Natural killer cell treated with Interleukin-12 subunit alpha and Interleukin-12 subunit beta and Interleukin-15 and Interleukin-18, amount 100 ng/mL, for 72 hours (primary cell): ENCODE measurements at places on chromosomes 12 and 14. TPM values are rescaled to one million over a fixed set of nuclear protein-coding genes. Genes with fewer than 3 reads are reported as not detected.

- H3K27me3 ChIP-seq = no peaks in the 10 kb centered on the region
- H3K36me3 ChIP-seq = no peaks in the 10 kb centered on the region
- no peak overlapping the region for H3K4me3 ChIP-seq
- H3K4me1 ChIP-seq = no peaks in the 10 kb centered on the region
Measured at GRCh38 chr14:28656704-28657255, 109.8 kb upstream of the FOXG1 start.

- no peaks in the 10 kb centered on the region for H3K36me3 ChIP-seq
- no peak overlapping the region for H3K27ac ChIP-seq
- H3K4me1 ChIP-seq = no peaks in the 10 kb centered on the region
Measured at GRCh38 chr12:63028951-63029350, 94.0 kb upstream of the PPM1H start.

DNA sequence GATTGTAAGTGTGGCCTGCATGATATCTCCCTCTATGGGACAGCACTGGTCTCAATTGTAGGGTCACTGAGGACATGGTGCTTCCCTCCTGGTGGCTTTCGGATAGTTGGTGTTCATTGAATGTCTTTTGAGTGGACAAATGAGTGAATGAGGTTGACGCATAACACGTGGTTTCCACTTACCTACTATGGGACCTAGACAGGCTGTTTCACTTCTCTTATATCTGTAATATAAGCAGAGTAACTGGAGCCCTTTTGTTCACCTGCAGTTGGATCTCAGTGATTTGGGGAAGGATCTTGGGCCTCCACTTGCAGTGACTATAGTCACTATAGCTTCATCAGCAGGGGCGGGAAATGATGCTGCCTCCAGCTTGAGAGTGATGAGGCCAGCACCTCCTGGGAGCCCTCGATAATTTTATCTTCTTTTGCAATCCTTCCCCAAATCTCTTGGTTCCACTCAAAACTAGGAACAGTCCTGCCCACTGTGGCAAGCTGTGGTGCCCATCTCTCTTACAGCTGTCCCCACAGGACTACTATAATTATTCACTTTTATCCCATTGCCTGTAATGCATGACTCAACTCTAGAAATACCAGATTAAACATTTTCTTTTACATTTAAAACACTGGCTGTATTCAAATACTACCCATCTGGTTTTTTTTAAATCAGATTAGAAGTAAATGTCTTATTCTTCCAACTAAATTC is 242.9 kb downstream of the CHST11 start:
- H3K4me3 ChIP-seq = peak overlapping the region; percentile 50
- peaks cover 72% of the 10 kb centered on the region for H3K4me1 ChIP-seq
- H3K27me3 ChIP-seq = no peaks in the 10 kb centered on the region
- DNase-seq = no peak
- H3K27ac ChIP-seq = peak overlapping the region; percentile 93

The IFI27 gene
- 1.7 TPM for total RNA-seq

The GCN1 gene
- 126 TPM for total RNA-seq

DNA sequence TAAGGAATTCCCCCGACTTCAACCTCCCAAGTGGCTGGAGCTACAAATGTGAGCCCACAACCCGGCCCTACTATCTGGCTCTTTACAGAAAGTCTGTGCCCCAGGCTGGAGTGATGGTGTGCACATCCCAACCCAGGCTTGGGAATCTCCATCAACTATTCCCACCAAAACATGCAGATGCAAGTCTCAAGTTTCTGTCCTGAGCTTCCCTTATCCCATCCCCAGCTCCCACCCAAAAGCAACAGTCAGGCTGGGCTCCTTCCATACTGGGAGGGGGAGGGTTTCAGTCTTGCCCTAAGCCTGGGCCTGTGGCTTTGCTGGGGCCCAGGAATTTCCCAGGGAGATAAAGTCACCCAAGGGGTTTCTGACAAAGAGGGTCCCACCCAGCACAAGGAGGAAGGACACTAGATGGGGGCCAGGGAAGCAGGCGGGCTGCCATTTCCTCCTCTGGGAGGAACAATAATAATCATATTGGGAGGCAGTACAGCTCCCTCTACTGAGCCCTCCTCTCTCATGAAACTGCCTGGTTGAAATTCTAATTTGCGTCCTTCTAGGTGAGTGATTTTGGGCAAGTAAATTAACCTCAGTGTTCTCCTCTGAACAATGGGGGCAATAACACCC is 8.0 kb downstream of the SLC8B1 start:
- H3K36me3 ChIP-seq = peaks cover 4% of the 10 kb centered on the region
- no peak overlapping the region for H3K4me3 ChIP-seq
- no peak overlapping the region for H3K27ac ChIP-seq
- DNase-seq = no peak

The IRAK3 gene
- 18.8 TPM for total RNA-seq

The SLC39A5 gene
- 0.50 TPM for total RNA-seq

DNA sequence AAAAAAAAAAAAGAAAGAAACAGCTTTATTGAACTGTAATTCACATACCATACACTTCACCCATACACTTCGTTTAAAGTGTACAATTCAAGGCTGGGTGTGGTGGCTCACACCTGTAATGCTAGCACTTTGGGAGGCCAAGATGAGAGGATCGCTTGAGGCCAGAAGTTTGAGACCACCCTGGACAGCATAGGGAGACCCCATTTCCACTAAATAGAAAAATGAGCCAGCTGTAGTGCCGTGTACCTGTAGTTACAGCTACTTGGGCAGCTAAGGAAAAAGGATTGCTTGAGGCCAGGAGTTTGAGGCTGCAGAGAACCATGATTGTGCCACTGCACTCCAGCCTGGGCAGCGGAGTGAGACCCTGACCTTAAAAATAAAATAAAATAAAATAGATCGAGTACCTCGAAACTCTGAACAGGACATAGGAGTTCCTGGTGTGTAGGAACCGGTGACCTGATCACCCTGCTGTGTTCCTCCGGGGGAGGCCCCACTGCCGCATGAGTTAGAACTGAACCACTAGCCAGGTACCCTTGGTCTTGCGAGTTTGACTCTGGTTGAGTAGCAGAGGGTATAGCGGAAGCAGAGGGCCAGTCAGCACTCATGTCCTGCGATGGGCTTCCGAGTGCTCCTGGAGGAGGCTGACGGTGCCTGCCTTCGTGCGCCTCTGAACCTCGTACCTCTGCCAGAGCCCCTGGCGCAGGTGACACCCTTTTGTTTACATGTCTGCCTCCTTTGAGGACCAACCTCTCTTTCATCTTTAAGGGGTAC is 80.0 kb downstream of the B4GALNT3 start:
- H3K27me3 ChIP-seq = peaks cover 8% of the 10 kb centered on the region
- peak overlapping the region; percentile 54 for H3K4me3 ChIP-seq

The ACYP1 gene
- total RNA-seq = 40.5 TPM

The GRIN2B gene
- not detected for total RNA-seq

The HSPB8 gene
- total RNA-seq = not detected

- H3K36me3 ChIP-seq = no peaks in the 10 kb centered on the region
- DNase-seq = no peak
- H3K4me3 ChIP-seq = no peak overlapping the region
- no peaks in the 10 kb centered on the region for H3K4me1 ChIP-seq
Measured at GRCh38 chr12:54587315-54587873, 1.1 kb downstream of the PPP1R1A start.

GRCh38 chr14:65239143-65239937 is 137.0 kb upstream of the MAX start:
- H3K36me3 ChIP-seq = no peaks in the 10 kb centered on the region
- no peaks in the 10 kb centered on the region for H3K4me1 ChIP-seq
- H3K4me3 ChIP-seq = no peak overlapping the region
- H3K27ac ChIP-seq = no peak overlapping the region
- H3K27me3 ChIP-seq = no peaks in the 10 kb centered on the region
- no peak for DNase-seq

- no peak overlapping the region for H3K4me3 ChIP-seq
- no peaks in the 10 kb centered on the region for H3K36me3 ChIP-seq
- H3K27ac ChIP-seq = no peak overlapping the region
- no peaks in the 10 kb centered on the region for H3K27me3 ChIP-seq
- H3K4me1 ChIP-seq = peaks cover 5% of the 10 kb centered on the region
- DNase-seq = no peak
Measured at GRCh38 chr14:91095178-91095577, 18.7 kb upstream of the DGLUCY start.

GRCh38 chr14:47675466-47676314 is at the start of gene MDGA2:
MDGA2 (minus strand) TSS chr14:47675605.
- no peak within 1 kb of the TSS for H3K27ac ChIP-seq
- no peak for DNase-seq
- peaks cover 4% of the 10 kb centered on the region for H3K36me3 ChIP-seq

DNA sequence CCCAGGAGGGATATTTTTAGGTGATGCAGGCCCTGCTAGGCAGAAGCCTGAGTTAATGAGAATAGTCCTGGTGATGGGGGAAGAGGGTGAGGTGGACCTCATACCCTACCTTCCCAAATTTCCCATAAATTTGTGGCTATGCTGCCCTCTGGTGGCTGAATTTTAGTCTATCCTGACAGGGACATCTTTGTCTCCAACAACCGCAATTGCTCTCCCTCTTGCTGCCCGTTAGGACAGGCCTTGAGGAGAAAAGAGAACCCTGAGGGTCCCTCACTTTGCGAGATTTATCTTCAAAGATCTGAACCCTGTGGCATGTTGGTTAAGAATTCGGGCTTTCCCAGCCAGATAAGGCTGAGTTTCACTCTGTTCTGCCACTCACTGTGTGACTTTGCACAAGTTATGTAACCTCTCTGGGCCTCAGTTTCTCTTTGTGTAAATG is 9.8 kb upstream of the ZNF385A start:
- no peak for DNase-seq
- peaks cover 42% of the 10 kb centered on the region for H3K4me1 ChIP-seq
- peaks cover 17% of the 10 kb centered on the region for H3K36me3 ChIP-seq
- peak overlapping the region; percentile 47 for H3K4me3 ChIP-seq
- peak overlapping the region; percentile 90 for H3K27ac ChIP-seq

DNA sequence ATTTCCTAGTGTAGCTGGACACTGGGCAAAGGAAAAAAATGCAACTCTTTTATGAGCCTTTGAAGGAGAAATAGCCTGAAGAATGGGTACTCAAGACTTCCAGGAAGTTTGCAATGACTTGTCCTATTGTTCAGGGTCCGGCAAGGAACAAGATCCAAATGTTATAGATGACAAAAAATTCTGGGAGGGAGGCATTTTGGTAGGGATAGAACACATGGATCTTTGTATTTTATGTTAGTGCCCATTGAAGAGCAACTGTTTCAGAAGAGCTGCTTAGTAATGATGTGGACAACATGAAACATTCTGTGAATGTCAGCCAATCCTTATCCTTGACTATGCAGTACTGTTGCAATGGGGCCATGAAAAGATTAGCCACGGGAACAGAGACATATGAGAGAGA is 138.0 kb downstream of the MGAT4C start:
- H3K27me3 ChIP-seq = no peaks in the 10 kb centered on the region
- H3K27ac ChIP-seq = no peak overlapping the region
- no peaks in the 10 kb centered on the region for H3K36me3 ChIP-seq
- no peak for DNase-seq

DNA sequence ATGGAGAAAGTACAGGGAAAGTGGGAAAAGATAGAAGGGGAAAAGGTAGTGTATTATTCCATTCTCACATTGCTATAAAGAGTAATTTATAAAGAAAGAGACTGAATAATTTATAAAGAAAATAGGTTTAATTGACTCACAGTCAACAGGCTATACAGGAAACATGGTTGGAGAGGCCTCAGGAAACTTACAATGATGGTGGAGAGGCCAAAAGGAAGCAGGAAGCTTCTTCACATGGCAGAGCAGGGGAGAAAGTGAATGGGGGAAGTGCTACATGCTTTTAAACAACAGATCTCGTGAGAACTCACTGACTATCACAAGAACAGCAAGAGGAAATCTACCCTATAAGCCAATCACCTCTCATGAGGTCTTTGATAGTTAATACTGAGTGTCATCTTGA is 725.0 kb upstream of the FLRT2 start:
- H3K4me1 ChIP-seq = no peaks in the 10 kb centered on the region
- no peak overlapping the region for H3K4me3 ChIP-seq
- H3K27me3 ChIP-seq = no peaks in the 10 kb centered on the region

GRCh38 chr12:2794191-2794735 is 507 bp upstream of the FKBP4 start:
- no peaks in the 10 kb centered on the region for H3K27me3 ChIP-seq

The OR6C2 gene
- not detected for total RNA-seq
